Esophagus muscularis mucosa (tissue), 4 donors: ENCODE measurements at places on chromosomes 5 and 9. TPM values are rescaled to one million over a fixed set of nuclear protein-coding genes. Genes with fewer than 3 reads are reported as not detected.

DNA sequence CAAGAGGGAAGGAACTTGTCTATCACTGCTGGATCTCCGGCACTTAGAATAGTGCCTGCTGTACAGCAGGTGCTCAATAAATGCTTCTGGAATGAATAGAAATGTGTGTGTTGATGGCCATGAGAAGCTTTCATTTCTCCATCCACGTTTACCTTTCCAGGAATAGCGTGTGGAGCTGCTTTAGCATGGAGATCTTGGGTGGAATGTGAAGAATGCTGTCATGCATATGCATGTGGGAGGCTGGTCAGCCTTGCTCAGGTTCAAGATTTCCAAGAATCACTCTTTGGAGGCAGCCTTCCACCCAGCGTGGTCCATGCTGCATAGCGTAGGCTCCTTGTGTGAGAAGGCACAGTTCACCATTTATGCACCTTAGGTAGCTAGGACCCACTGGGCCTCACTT, 19.2 kb downstream of the COL15A1 start:
- no peak for DNase-seq

GRCh38 chr5:122507581-122507980, 195.5 kb downstream of the SNCAIP start:
- no peak for DNase-seq

GRCh38 chr9:115350548-115350947, 232.6 kb upstream of the TNC start:
- DNase-seq = no peak

- DNase-seq = peak; percentile 86
These were observed 473.5 kb upstream of the DAP start for GRCh38 chr5:11234501-11234911.

HAVCR2 gene
- total RNA-seq = 5.1 TPM

DNA sequence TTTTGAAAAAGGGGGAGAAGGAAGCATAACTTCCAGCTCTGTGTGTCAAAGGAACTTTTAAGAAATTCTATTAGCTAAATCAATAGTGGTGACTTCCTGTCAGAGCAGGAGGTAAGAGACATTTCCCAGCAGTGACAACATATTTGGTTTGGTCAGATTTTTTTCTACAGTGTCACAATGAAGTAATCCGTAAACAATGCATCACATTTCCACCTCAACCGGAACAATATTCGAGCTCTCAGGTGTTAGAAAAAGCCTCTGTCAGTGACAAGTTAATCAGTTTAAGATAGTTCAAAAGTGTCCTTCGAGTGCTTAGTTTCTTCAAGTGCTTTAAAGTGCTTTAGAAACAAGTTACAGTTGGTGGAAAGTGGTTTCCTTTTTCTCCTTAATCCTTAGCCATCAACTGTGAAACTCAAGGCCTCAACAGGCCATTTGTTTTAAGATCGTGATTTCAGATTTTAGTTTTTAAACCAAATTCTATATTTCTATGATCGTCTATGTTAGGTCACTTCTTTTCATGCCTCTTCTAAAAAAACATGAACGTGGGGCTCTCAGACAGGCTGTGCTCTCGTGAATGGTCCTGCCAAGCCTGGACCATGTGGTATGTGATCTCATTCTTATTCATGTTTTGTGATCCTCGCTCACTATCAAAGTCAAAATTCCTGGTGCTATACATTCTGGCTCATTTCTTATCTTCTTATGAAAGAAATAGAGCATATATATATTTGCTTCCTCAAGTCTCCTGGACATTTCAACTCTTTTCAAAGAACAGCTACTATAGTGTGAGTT, 181.9 kb upstream of the HMHB1 start:
- DNase-seq = no peak

- DNase-seq = no peak
These were observed 110.0 kb upstream of the PTGER4 start for GRCh38 chr5:40569546-40570270.

SKP2 gene
- total RNA-seq = 12.1 TPM

- no peak for DNase-seq
These were observed 167.7 kb downstream of the CCDC192 start for GRCh38 chr5:127870914-127871313.

DNA sequence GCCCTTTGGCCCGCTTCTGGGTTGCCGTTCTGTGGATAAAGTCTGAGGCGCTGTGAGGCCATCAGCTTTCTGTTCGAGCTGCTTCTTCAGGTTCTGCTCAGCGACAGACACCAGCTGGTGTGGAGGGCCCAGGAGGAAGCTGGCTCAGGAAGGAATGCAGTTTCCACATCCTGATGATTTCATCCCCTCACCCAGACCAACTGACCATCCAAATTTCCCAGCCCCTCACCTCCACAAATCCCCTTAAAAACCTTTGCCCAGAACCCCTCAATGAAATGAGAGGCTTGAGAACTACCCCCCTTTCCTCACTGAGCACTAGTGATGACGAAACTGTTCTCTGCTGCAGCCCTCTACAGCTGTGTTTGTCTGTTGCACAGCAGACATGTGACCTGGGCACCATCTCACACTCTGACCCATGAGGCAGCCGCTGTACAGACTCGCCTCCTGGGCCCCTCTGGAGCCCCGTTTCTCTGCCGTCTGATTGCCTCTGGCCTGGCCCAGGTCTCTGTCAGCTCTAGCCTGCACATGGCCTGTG, 45.4 kb downstream of the SPATA31C2 start:
- no peak for DNase-seq

GRCh38 chr5:52802272-52802973, 14.7 kb downstream of the ITGA1 start:
- DNase-seq = no peak

DNA sequence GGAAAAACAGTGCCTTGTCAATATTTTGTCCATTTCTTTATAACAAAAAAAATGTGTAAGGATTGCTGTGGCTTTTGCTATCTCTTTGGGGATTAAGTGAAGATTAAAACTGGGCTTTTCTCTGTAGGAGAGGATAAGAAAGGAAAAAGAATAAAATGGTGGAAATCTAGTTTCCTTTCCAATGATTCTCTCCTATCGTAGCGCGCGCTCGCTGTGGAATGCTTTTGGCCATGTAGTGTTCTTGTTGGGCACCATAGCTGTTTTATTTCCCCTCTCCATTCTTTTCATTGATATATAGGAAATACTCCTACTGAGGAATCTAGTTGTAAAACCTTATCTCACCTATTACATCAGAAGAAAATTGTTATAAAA, 1.5 kb downstream of the STXBP1 start:
- no peak for DNase-seq

DNA sequence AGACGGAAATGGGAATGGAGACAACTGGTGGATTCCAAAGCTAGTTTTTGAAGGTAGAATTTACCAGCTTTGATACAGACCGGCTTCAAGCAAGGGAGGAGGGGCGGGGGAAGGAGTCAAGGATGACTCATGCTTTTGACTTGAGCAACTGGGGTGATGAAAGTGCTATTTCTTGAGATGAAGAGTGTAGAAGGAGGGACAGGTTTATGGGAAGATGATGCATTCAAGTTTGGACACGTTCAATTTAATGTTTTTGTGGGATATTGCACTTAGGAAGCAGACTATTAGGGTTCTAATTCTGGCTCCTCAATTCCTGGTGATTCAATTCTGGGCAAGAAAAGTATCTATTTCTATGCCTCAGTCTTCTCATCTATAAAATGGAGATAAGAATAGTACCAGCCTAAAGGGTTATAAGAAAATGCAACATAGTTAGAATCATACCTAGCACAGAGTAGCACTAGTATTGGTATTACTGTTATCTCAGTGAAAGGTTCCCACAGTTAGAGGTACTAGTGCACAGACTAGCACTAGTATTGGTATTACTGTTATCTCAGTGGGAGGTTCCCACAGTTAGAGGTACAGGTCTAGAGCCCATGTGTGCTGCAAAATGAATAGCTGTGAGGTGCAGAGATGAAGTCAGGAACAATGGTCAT, 4.6 kb downstream of the NIPAL4 start:
- DNase-seq = no peak

CFAP90 gene
- not detected for total RNA-seq

DNA sequence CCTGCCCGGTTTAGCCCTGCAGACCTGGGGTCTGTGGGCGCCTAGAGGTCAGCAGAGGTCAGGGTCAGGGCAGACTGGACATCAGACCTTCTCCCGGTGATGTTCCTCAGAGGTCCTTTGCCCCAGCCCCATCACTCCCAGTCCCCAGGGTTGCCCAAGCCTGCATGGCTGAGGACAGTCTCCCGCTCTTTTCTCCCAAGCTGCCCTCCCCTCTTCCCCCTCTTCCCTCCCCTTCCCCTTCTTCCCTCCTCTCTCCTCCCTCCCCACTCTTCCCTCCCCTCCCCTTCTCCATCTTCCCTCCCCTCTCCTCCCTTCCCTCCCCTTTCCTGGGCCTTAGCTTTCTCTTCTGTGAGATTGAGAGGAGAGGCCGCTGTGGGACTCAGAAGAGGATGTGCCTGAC, 10.4 kb downstream of the LHX3 start:
- DNase-seq = no peak

PCDHGA4 gene
- total RNA-seq = 3.6 TPM

MYMK gene
- not detected for total RNA-seq

DNA sequence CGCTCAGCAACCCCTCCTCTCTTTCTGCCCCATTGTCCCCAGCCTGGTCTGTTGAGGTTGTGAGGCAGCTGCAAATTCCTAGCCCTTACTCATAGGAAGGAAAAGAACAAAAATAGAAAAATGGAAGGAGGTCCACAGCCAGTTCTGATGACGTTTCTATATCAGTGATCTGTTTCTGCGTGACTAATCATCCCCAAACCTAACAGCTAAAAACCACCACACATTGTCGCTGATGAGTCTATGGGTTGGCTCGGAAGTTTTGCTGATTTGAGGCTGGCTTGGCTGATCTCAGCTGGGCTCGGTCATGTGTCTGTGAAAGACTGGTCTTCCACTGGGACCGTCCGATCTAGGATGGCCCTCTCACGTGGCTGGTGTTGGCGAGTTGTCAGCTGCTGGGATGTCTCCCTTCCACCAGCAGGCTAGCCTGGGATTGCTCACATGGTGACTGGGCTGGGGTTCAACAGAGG, 200.6 kb upstream of the ZNF618 start:
- DNase-seq = no peak

GRCh38 chr9:14937216-14937615, 27.0 kb upstream of the FREM1 start:
- no peak for DNase-seq

GRCh38 chr9:96674906-96675538, 19.9 kb upstream of the PRXL2C start:
- DNase-seq = no peak

- no peak for DNase-seq
These were observed 610 bp downstream of the PSIP1 start for GRCh38 chr9:15509931-15510788.

GRCh38 chr5:174211277-174211626, 165.7 kb downstream of the NSG2 start:
- DNase-seq = no peak

DNA sequence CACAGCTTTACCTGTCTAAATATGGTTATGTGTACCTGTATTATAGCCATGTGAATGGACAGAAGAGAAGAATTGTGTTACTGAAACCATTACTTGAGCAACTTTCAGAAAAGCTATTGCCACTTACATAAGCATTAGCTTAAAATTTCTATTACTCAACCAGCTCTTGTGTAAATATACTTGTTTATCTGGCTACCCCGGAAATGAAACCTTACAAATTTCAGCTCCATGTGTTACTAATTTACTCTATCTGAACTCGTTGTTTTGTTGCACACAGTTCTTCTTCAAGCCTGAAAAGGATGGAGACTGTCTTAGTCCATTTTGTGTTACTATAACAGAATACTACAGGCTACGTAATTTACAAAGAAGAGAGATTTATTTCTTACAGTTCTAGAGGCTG, 22.5 kb upstream of the ADAMTSL1 start:
- no peak for DNase-seq

DNA sequence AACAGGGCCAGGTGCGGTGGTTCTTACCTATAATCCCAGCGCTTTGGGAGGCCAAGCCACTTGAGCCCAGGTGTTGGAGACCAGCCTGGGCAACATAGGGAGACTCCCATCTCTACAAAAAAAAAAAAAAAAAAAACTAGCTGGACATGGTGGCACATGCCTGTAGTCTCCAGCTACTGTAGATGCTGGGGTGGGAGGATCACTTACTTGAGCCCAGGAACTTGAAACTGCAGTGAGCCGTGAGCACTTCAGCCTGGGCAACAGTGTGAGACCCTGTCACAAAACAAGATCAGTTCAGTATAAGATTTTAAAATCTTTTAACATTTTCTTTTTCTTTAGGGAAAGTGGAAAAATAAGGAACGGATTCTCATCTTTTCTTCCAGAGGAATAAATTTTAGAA, 2.5 kb downstream of the BRIX1 start:
- DNase-seq = no peak

DNA sequence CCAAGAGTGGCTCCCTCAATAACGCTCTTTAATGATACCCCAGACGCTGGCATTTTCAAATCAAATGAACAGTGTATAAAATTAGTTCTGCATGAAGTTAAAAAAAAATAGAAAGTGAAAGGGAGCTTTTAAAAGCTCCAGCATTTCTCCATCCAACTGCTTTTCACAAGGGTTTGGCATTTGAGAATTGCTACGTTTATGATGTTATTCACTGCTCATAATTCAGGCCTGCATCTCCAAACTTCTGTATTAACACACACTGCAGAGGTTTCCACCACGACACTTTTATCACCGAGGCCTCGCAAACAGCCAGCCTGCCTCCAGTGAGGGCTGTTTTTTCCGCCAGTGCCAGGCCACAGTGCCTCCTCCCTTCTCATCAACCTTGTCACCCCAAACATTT, 205.5 kb upstream of the EFNA5 start:
- DNase-seq = no peak

DNA sequence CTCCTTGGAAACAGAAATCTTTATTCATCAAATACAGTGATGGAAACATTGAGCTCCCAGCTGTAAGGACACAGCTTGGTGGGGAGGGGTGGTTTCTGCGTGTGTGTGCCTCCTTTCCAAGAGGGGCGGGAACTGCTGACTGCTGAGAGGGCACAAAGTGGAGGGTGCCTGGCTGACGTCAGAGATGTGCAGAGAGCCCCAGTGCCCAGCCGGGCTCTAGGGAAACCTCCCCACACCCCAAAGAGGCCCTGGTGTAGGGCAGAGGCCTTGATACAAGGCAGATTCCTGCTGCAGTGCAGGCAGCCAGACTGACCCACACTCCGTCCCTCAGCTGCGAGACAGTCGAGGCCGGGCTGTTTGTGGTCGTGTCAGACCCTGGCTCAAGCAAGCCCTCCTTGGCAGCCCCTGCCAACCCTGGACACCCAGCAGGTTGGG, 191.0 kb downstream of the CACNA1B start:
- DNase-seq = no peak
